Activated T-cell treated with anti-CD3 and anti-CD28 coated beads, Interleukin-2, amount 50 U/mL, for 4 hours (primary cell): ENCODE measurements at places on chromosomes 7 and 10.
A peak's percentile ranks its signal among the peaks of the same experiment; 100 is the strongest.

GRCh38 chr10:123637326-123637880 lies 28.8 kb upstream of the GPR26 start:
- DNase-seq = no peak

GRCh38 chr10:71694567-71694968 lies 25.0 kb downstream of the C10orf105 start:
- peak; percentile 15 for DNase-seq

- peak; percentile 5 for DNase-seq
These were observed 650 bp downstream of the UBE2D1 start for GRCh38 chr10:58335306-58336005.

DNA sequence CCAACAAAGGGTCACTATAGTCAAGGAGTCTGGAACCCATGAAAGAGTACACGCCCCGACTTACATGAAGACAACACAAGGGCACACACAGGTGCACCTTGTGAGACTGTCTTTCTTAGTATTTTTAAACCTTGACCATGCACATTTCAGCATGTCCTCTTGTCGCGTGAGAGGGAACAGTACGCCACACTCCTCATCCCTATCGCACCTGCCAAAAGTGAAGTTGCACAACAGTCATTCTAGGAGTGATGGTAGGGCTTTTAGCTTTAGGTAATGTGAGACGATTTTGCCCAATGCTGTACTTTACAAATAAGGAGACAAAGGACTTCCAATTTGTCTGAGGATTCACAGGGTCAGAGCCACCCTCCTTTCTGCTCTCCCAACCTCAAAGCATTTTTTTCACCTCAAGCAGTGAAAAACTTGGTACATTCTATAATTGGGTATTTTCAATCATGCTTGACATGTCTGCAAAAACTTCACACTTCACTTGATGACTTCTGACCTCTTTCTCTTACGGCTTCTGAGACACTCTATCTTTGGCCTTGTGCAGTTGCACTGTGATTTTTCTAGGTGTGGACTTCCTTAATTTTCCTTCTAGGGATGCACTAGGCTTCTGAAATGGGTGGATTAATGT lies 173.9 kb upstream of the GRB10 start:
- no peak for DNase-seq

DNA sequence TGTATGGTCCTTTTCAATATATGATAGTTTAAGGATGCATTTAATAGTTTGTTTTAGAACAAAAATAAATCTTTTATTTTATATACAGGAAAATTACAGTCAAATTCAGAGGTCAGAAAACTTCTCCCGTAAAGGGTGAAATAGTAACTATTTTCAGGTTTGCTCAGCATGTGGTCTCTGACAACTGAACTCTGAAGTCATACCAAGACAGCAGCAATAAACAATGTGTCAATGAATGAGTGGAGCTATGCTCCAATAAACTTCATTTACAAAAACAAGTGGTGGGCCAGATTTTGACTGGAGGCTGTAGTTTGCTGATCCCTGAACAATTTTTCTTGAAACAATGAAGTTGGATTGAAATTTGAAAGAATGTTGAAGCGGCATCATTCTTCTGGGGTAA lies 123.6 kb downstream of the ZNF248 start:
- DNase-seq = no peak
